ENCODE measurements at places on chromosomes 16 and 17. TPM values are rescaled to one million over a fixed set of nuclear protein-coding genes. Genes with fewer than 3 reads are reported as not detected.

The EVPLL gene
- total RNA-seq: 2.1 TPM

DNA sequence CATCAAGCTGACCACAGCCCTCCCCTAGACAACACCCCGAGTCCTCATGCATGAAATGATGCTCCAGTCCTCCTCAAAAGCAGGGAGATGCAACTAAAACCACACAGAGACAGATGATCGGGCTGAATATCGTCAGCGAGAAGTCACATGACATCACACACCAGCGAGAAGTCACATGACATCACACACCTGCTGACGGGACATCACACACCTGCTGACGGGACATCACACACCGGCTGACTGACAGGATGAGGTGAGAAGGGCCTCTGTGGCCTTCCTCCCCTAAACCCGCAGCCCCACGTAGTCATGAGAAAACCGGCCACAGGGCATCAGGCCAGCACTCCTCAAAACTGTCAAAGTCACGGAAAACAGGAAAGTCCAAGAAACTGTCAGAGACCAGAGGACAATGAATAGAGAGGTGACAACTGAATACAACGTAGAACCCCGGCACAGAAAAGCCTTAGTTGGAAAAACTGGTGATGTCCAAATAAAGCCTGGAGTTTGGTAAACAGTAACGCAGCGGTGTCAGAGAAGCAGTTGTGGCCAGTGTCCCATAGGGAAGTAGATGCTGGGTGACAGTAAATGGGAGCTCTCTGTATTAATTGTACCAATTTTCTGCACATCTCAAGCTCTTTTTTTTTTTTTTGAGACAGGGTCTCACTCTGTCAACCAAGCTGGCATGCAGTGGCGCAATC is 14.3 kb downstream of the LITAF start:
- DNase-seq: no peak

GRCh38 chr17:8904686-8905085 is 37.2 kb upstream of the PIK3R6 start:
- DNase-seq: peak; percentile 15

GRCh38 chr16:76665571-76666275 is 388.5 kb downstream of the CNTNAP4 start:
- DNase-seq: no peak

The DNAH17 gene
- not detected for total RNA-seq

- DNase-seq: no peak
These were observed 20.0 kb upstream of the XYLT2 start for GRCh38 chr17:50325906-50326305.

The SDR42E1 gene
- total RNA-seq: 28.3 TPM

DNA sequence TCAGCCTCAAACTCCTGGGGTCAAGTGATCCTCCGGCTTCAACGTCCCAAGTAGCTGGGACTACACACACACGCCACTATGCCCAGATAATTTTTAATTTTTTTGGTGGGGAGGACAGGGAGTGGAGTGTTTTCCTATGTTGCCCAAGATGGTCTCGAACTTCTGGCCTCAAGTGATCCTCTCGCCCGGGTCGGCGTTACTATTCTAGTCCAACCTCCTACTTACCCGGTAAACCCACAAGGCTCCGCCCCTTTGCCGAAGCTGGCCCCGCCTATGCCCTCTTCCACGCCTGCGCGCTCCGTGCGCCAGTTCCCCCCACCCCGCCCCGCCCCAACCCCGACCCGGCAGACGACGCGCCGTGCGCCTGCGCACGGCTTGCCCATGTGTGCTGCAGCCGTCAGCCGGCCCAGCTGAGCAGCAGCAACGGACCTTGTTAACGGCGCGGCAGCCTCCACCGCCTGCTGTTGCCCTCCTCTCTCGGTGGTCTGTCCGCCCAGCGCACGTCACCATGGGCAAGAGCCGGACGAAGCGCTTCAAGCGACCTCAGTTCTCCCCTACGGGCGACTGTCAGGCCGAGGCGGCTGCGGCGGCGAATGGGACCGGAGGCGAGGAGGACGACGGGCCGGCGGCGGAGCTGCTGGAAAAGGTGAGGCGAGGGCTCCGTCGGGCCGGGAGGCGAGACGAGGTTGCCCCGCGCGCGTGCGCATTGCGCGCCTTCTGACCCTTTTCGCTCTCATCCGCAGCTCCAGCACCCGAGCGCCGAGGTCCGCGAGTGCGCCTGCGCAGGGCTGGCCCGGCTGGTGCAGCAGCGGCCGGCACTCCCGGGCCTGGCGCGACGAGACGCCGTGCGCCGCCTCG is at the start of gene HEATR3:
HEATR3 (plus strand) TSS at position 347 of the 858 bp plus-strand sequence; CDS start at position 509, 162 bp downstream.
- peak; percentile 94 for DNase-seq

The NOG gene
- total RNA-seq: 0.60 TPM

DNA sequence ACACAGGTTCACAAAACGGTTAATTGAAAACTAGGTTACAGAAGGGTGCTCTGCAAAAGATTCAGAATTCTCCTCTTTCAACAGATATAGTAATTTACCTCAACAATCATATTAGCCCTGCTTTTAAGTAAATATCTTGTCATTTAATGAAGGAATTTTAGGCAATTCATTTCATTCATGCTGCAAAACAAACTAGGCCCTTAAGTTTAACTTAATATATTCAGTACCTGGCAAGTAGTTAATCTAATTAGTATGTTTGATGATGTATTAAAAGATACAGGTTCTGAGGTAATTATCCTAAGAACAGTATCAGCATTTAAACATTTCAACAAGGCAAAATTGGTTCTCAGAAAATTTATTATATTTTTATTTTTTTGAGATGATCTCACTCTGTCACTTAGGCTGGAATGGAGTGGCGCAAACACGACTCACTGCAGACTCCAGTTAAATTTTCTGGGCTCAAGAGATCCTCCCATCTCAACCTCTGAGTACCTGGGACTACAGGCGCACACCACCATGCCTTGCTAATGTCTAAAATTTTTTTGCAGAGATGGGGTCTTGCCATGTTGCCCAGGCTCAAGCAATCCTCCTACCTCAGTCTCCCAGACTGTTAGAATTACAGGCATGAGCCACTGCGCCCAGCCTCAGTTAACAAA is 44.9 kb downstream of the SMURF2 start:
- DNase-seq: no peak
